ENCODE measurements at places on chromosomes 3 and 15.
A peak's percentile ranks its signal among the peaks of the same experiment; 100 is the strongest.

DNA sequence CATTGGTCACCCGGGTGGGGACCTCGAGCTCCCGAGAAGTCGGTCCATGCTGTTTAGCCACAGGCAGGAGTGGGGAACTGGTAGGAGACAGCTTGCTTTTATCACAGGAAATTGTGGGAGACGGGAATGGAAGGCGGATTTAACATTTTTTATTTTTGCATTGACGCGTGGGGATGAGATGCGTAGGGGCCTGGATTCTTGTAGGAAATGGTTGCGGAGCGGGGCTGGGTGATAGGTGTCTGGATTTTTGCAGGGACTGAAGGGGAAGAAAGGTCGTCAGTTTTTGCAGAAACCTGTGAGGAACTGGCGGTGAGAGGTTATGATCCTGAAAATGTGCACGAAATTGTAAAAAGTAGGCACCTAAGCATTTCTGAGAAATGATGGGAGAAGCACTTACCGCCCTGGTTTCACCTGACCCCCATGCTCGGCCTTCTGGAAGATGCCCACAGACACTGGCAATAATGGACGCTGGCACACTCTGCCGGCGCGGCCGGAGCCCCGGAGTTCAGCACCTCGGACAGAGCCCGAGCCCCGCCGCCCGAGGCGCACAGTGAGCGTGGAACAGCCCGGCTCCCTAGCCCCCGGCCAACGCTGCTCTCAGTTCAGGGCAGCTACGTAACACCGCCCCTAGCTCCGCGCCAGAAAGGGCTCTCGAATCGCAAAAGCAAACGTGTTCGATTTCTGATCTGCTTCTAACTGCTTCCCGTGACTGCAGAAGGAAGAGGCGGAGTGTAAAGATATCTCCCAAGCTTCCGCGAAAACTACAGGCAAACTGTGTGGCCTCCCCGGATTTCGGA lies 928 bp downstream of the ANKRD34C start:
- DNase-seq = no peak

DNA sequence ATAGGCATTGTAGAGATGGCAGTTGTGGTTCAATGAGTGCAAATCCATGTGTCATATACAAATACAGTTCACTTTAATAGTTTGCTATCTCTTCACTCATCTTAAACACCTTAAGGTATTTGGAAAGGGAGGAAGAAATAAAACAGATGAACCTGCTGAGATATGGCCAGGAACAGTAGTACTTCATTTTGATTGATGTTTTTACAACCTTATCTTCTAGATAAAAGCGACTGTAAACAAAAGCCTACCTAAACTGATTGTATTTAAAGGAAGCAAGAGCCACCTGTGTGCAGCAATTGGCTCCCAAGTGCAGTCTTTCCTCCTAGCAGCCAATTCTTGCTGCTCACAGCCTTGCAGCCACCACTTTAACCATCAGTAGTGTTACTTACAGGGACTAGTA lies 217.7 kb downstream of the CDIN1 start:
- DNase-seq = no peak

GRCh38 chr3:79233431-79234060 lies 534.3 kb downstream of the ROBO1 start:
- DNase-seq = no peak

DNA sequence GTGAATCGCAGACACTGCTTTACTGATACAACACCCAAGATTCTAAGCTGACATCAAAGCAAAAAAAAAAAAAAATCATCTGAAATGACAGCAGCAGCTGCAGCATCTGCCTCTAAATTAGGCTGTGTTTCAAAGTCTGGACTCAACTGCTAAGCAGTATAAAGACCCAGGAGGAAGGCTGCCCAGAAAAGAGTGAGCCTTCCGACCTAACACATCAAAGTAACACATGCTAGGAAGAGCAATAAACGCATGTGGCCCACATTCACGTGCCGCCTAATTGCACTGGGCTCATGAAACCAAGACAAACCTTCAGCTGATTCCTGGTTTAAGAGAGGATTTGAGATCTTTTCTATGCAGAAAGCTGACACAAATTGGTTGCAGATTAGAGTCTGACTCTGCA lies 317.1 kb downstream of the ZIC4 start:
- DNase-seq = no peak

- no peak for DNase-seq
These were observed 406.2 kb upstream of the RARB start for GRCh38 chr3:25021816-25022215.

- no peak for DNase-seq
These were observed 446.7 kb downstream of the C3orf38 start for GRCh38 chr3:88596451-88596850.

GRCh38 chr3:119357190-119357589 lies 63.0 kb downstream of the ARHGAP31 start:
- no peak for DNase-seq

DNA sequence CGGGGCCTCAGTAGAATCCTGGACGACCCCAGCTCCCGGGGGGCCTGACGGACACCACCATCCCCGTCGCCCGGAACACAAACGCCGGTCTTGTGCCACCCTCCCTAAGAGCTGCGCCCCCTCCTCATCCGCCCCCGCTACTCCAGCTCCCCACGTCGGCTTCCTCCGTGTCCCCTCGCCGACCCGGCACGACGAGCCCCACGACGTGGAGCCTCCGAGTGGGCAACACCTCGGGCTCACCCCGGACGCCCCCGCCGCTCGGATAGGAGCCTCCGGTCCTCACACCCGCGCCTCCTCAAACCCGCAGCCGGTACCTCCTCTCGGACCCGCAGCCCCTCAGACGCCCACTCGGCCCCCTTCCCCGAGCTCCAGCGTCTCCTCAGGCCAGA lies 525 bp downstream of the NPTN start:
- no peak for DNase-seq

DNA sequence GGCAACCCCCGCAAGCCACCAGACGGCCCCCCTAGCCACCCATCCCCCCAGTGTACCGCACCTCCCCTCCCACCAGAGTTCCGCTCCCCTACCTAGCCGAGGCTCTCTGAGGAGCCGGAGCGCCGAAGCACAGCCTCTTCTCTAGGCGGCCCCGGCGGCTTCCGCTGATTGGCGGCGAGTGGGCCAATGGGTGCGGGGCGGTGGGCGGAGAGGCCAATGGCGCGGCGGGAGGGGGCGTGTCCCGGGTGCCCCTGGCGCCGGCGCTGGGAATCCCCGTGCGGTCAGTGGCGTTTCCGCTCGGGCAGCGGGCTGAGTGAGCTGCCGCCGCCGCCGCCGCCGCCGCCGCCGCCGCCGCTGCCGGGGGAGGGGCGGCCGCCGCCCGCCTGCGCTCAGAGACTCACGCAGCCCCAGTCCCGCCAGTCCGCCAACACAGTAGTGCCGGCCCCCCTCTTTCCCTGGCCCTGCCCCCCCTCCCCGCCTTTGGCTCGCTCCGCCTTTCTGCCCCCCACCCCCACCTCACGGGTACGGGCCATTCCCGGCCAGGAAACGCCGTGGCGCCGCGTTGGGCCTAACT lies at the start of gene SETD5:
SETD5 (plus strand) TSS at position 284 of the 574 bp plus-strand sequence. CDS start 31,324 bp downstream, outside the sequence.
- DNase-seq = peak; percentile 97
